ENCODE measurements at places on chromosomes 4 and X.

DNA sequence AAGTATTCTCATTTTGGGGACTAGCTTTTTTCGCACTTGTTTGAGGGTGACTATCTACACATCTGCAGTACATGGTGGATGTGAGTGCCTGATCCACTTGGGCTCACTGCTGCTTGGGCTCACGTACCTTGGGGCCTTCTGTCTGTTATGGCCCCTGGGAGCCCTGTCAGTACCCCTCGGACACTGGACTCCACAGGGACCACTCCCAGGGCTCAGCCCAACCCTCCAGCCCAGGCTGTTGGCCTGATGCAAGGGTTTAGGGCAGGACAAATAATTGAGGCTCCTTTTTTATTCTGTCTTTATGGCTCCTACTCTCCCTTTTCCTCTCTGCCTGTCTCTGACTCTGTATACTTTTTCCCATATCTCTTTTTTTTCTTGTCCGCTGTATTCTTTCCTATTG is 32.7 kb upstream of the MSN start:
- no peak for DNase-seq

GRCh38 chr4:6948134-6948460 is 38.5 kb downstream of the TBC1D14 start:
- no peak for DNase-seq

GRCh38 chr4:169594560-169595195 is 17.7 kb downstream of the NEK1 start:
- no peak for DNase-seq

- peak; percentile 4 for DNase-seq
Measured at GRCh38 chrX:54447461-54447860, 7.3 kb downstream of the TSR2 start.

GRCh38 chrX:129760155-129760554 is 19.6 kb upstream of the SASH3 start:
- peak; percentile 52 for DNase-seq

GRCh38 chr4:155548173-155548572 is 118.5 kb upstream of the GUCY1A1 start:
- DNase-seq, result no peak

Measured in DND-41 (cell line).